Spinal cord (tissue), 10 donors: ENCODE measurements at places on chromosomes 3 and 15. TPM values are rescaled to one million over a fixed set of nuclear protein-coding genes. Genes with fewer than 3 reads are reported as not detected.

- peaks cover 10% of the 10 kb centered on the region for H3K27me3 ChIP-seq
- no peak overlapping the region for H3K4me3 ChIP-seq
- H3K36me3 ChIP-seq, result no peaks in the 10 kb centered on the region
- DNase-seq, result no peak
Measured at GRCh38 chr15:78509726-78510312, 2.4 kb downstream of the HYKK start.

GRCh38 chr15:79970624-79971434 is at the start of gene BCL2A1:
BCL2A1 (minus strand) TSS chr15:79971196; CDS start chr15:79971119, 77 bp downstream.
- no peaks in the 10 kb centered on the region for H3K36me3 ChIP-seq
- no peaks in the 10 kb centered on the region for H3K4me1 ChIP-seq
- H3K4me3 ChIP-seq, result no peak within 1 kb of the TSS
- H3K27me3 ChIP-seq, result no peaks in the 10 kb centered on the region
- H3K27ac ChIP-seq, result no peak within 1 kb of the TSS

DNA sequence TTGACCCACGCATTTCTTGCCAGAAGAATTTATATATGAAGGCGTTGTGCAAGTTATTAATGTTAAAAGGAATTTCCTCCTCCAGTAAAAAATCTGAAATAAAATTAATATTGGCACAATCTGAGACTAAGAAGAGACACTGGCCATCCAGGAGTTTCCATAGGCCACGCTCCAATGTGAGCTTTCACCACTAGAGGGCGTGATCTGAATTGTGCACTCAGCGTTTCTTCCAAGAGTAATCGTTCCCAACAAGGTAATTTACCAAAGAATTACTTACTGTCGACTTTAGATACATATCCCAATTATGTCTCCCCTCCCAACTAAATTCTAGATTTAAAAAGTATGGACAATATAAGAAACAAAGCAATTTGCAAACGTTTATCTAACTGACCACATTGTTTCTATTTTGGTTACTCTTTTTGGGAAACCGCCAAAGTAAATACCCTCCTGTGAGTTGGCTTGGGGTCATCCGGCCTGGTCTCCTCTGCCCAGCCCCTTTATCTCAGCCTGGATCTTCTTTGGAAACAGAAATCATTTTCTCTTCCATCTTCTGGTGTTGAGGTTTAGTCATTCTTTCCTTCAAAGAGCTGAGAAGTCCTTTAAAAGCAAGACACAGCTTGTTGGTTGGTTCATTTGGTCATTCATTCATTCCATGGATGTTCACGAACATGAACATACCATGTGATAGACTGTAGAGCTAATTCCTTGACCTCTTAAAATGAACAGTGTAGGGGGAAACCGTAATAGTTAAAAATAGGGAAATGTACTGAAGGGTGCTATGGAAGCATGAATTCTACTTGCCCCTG is 26.2 kb downstream of the POLR2M start:
- H3K4me1 ChIP-seq, result no peaks in the 10 kb centered on the region
- no peaks in the 10 kb centered on the region for H3K36me3 ChIP-seq
- DNase-seq, result no peak

DNA sequence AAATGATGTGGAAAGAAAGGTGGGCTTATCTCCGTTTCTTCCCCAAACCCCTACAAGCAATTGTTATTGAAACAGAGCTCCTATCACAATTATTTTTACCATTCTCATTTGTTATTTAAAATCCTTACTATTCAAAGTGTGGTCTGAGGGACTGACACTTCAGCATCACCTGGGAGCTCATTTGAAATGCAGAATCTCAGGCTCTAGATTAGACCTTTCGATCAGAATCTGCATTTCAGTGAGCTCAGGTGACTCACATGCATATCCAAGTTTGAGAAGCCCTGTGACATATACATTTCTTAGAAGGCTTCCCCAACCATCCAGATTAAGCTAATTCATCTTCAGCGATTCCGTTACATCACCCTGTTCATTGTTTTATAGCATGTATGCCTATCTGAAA is 145.0 kb downstream of the KCNH8 start:
- no peaks in the 10 kb centered on the region for H3K27me3 ChIP-seq
- no peak overlapping the region for H3K27ac ChIP-seq
- H3K4me1 ChIP-seq, result no peaks in the 10 kb centered on the region
- no peak overlapping the region for H3K4me3 ChIP-seq

- no peak for DNase-seq
- no peaks in the 10 kb centered on the region for H3K36me3 ChIP-seq
- H3K27ac ChIP-seq, result no peak overlapping the region
Measured at GRCh38 chr3:196633555-196634151, 5.8 kb upstream of the NRROS start.

GRCh38 chr3:43723121-43723734 is 32.5 kb downstream of the ABHD5 start:
- no peak overlapping the region for H3K4me3 ChIP-seq
- DNase-seq, result no peak
- H3K36me3 ChIP-seq, result no peaks in the 10 kb centered on the region
- no peaks in the 10 kb centered on the region for H3K4me1 ChIP-seq

GRCh38 chr3:98655666-98656065 is 62.3 kb upstream of the CPOX start:
- H3K4me3 ChIP-seq, result no peak overlapping the region
- H3K27ac ChIP-seq, result no peak overlapping the region
- DNase-seq, result no peak
- H3K4me1 ChIP-seq, result no peaks in the 10 kb centered on the region

DNA sequence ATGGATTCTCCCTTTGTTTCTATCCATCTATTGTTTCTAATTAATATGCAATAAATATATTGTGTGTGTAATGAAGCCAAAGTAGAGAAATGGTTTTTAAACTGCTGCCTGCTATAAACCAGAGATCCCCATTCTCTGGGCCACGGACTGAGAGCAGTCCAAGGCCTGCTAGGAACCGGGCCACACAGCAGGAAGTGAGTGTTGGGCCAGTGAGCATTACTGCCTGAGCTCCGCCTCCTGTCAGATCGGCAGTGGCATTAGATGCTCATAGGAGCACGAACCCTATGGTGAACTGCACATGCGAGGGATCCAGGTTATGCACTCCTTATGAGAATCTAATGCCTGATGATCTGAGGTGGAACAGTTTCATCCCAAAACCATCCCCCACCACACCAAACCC is 85.2 kb upstream of the POMGNT2 start:
- H3K27me3 ChIP-seq, result no peaks in the 10 kb centered on the region
- H3K27ac ChIP-seq, result no peak overlapping the region
- H3K4me3 ChIP-seq, result no peak overlapping the region
- peaks cover 3% of the 10 kb centered on the region for H3K4me1 ChIP-seq
- DNase-seq, result no peak

- DNase-seq, result no peak
- no peak overlapping the region for H3K27ac ChIP-seq
- H3K4me3 ChIP-seq, result no peak overlapping the region
- no peaks in the 10 kb centered on the region for H3K4me1 ChIP-seq
Measured at GRCh38 chr3:20352546-20353179, 166.7 kb upstream of the SGO1 start.

DNA sequence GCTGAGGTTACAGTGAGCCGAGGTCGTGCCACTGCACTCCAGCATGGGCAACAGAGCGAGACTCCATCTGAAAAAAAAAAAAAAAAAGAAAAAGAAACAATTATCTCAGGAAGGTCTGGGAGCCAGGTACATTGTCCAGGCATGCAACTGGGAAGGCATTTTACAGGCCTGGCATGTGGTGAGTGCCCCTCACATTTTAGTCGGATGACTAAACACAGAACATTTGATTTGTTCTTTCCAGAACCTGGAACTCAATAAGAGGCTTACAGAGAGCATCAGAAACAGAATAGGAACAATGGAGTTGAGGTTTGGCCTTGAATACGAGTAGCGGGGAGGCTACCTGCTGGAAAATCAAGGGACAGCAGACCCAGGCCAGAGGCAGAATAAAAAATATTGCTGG is 33.7 kb upstream of the IGF1R start:
- no peak overlapping the region for H3K27ac ChIP-seq
- no peak overlapping the region for H3K4me3 ChIP-seq
- H3K27me3 ChIP-seq, result no peaks in the 10 kb centered on the region

DNA sequence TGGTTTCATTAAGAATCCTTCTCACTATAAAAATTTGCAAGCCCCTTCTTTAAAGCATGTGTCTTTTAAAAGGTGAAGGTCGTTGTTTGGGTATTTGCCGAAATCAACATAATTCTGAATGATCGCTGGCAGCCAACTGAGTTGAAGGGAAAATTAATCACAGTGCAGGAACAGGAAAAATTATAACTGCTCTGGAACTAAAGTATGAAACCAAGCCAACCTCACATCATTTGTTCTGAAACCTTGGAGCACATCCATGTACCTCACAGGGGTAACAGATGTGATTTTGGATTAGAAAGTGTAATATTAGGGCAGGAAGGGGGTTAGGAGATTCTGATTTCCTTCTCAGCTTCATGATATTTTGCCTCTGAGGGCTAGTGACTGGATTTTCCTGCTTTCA is 52.2 kb upstream of the PTX3 start:
- H3K4me3 ChIP-seq, result no peak overlapping the region
- no peaks in the 10 kb centered on the region for H3K36me3 ChIP-seq
- no peaks in the 10 kb centered on the region for H3K4me1 ChIP-seq
- no peak overlapping the region for H3K27ac ChIP-seq
- H3K27me3 ChIP-seq, result no peaks in the 10 kb centered on the region
- no peak for DNase-seq

GRCh38 chr15:31208817-31209216 is 107.3 kb upstream of the TRPM1 start:
- no peaks in the 10 kb centered on the region for H3K4me1 ChIP-seq
- no peaks in the 10 kb centered on the region for H3K27me3 ChIP-seq
- no peaks in the 10 kb centered on the region for H3K36me3 ChIP-seq

DNA sequence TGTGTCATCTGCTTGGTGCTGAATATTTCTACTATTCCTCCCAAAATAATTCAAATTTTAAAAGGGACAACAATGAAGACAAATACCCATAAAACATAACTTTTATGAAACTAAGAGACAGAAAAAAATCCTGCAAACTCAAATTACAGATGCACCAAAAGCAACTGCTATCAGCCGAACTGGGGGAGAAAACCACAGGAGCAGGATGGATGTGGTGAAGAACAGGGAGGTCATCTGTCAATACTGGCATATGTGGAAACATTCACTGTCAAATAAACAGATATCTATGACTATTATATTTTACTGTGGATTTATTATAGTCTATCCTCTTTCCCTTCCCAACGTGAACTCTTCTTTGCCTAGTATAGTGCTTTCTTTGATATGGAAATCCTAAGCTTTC is 53.3 kb upstream of the CPOX start:
- no peaks in the 10 kb centered on the region for H3K27me3 ChIP-seq
- H3K27ac ChIP-seq, result no peak overlapping the region
- no peaks in the 10 kb centered on the region for H3K4me1 ChIP-seq
- H3K4me3 ChIP-seq, result no peak overlapping the region

DNA sequence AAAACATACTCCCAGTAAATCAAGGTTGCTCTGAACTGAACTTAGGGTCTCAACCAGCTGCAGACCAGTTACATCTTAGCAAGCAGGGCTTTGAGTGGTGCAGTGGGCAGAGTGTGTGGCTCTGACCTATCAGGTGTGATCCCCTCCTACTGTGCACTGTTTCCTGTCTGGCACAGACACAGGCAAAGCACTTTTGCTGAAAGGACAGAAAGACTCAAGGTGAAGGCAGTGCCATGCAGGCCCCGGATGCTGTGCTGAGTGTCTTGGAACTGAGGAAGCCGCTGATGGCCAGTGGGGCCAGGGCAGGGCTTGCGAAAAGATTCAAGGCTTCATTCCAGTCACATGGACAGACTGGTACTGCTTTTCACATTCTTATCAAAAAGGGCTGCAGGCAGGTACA is 85.2 kb downstream of the CACNA1D start:
- no peak overlapping the region for H3K27ac ChIP-seq
- H3K36me3 ChIP-seq, result no peaks in the 10 kb centered on the region
- H3K27me3 ChIP-seq, result no peaks in the 10 kb centered on the region

DNA sequence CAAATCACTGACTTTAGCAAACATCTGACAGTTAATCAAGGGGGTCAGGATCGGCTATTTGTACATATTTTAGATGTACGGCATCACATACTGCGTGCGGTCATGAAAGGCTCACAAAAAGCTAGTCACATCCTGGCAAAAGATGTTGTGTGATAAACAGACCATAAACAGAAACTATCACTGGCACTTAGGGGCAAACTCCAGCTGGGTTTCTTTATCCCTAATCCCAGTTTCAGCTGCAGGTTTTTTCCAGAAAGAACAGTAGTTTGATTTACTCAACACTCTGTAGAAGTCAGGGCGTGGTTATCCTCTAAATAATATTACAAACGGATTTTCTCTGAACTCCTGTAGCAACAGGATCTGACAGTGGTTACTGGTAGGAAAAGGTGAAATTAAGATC is 112.4 kb upstream of the BHLHE40 start:
- H3K36me3 ChIP-seq, result no peaks in the 10 kb centered on the region
- H3K4me3 ChIP-seq, result no peak overlapping the region
- peak overlapping the region; percentile 93 for H3K27ac ChIP-seq

DNA sequence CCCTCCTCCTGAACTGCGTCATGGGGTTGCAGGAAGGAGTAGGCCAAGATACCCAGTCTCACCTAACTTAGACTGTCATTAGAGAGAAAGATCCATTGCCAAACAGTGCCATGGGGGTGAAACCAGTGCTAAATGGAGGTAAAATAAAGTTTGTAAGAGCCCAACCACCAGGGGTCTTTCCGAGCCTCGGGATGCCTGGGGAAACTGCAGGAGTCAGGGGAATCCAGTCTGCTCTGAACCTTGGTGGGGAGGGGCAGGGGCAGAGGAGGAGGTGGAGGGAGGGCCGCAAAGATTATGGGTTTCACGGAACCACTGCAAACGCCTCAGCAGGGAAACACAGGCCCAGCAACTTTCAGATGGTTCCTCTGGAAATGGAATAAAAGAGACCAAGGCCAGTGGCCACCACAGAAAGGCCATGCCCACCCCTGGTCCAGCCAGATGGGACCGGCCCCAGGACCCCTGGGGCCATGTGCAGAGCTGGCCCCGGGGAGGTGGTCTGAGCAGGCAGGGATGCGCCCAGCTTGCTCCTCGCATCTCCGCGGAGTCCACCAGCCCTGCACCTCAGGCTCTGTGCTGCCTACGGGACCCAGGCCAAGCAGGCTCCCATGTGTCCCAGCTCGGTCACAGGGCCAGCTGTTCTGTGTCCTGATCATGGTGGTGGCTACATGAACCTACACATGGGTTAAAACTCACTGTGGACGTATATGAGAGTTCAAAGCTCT is 19.8 kb upstream of the GP9 start:
- H3K4me1 ChIP-seq, result peaks cover 11% of the 10 kb centered on the region
- H3K36me3 ChIP-seq, result peaks cover 11% of the 10 kb centered on the region
- no peak overlapping the region for H3K27ac ChIP-seq
- no peak overlapping the region for H3K4me3 ChIP-seq
- H3K27me3 ChIP-seq, result peaks cover 8% of the 10 kb centered on the region

GRCh38 chr3:177589911-177590381 is 392.7 kb upstream of the TBL1XR1 start:
- DNase-seq, result no peak
- H3K27ac ChIP-seq, result no peak overlapping the region
- no peaks in the 10 kb centered on the region for H3K4me1 ChIP-seq
- H3K27me3 ChIP-seq, result no peaks in the 10 kb centered on the region
- H3K4me3 ChIP-seq, result no peak overlapping the region

The GRM7 gene
- 30.8 TPM for polyA plus RNA-seq

The TLR9 gene
- polyA plus RNA-seq, result 0.41 TPM

The SLC9C1 gene
- polyA plus RNA-seq, result 0.40 TPM

The FAM107A gene
- 55.5 TPM for polyA plus RNA-seq

The ATP13A5 gene
- 3.9 TPM for polyA plus RNA-seq

The TUSC7 gene
- not detected for polyA plus RNA-seq

The HDGFL3 gene
- polyA plus RNA-seq, result 140 TPM

The TMEM108 gene
- polyA plus RNA-seq, result 75.5 TPM

The GPR62 gene
- 2.5 TPM for polyA plus RNA-seq

The GOLGA8K gene
- 4.8 TPM for polyA plus RNA-seq

The RHOV gene
- polyA plus RNA-seq, result 9.3 TPM

The CLEC3B gene
- polyA plus RNA-seq, result 175 TPM

The HAPLN3 gene
- 19.3 TPM for polyA plus RNA-seq
